ENCODE measurements at places on chromosomes 3 and 15.

- no peak for DNase-seq
These were observed 180.5 kb upstream of the RASGRP1 start for GRCh38 chr15:38745126-38745525.

DNA sequence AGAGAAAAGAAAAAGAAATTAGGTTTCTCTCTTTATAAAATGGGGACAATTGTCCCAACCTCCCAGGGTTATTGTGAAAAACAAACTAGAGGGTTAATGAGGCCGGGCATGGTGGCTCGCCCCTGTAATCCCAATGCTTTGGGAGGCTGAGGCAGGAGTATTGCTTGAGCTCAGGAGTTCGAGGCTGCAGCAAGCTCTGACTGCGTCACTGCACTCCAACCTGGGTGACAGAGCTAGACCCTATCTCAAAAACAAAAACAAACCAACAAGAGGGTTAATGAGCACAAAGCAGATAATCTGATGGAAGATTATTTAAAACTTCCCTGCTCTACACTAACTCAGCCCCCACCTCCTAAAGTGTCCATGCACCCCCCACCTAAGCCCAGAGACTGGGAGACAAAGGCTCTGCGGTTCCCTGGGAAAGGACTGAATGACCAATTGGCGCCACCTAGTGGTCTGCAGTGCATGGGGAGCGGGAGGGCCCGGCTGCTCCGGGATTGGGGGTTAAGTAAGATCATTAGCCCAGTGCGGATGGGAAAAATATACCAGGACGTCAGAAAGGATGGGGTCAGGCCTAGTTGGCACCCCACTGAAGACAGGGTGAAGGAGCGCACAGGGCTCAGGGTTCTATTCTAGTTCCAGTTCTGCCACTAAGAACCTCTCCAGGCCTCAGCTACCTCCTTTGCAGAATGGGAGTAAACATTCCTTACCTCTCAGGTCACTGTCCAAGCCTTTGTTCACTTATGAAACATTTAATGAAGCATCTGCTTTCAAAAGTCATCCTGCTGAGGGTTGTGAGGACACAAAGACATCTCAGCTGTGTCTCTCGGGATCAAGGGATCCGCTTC is 15.6 kb downstream of the PIF1 start:
- DNase-seq = peak; percentile 82

- DNase-seq = no peak
These were observed 169.6 kb downstream of the B3GALNT1 start for GRCh38 chr3:160935413-160936095.

GRCh38 chr3:173920386-173920785 is 522.8 kb downstream of the NLGN1 start:
- DNase-seq = no peak

GRCh38 chr3:308597-309321 is 112.2 kb downstream of the CHL1 start:
- DNase-seq = no peak

Data from activated CD8-positive, alpha-beta T cell treated with anti-CD3 and anti-CD28 coated beads, Interleukin-2, amount 10 ng/mL, durations not matched to agents 7 days and 5 days (primary cell).